Activated naive CD8-positive, alpha-beta T cell treated with anti-CD3 and anti-CD28 coated beads, Interleukin-2, amount 10 ng/mL, durations not matched to agents 7 days and 5 days (primary cell): ENCODE measurements at places on chromosomes 7 and 10. TPM values are rescaled to one million over a fixed set of nuclear protein-coding genes. Genes with fewer than 3 reads are reported as not detected.

The ZNF425 gene
- 1.4 TPM for total RNA-seq

The PAX4 gene
- total RNA-seq, result not detected

The TRRAP gene
- total RNA-seq, result 60.0 TPM

The FAM25G gene
- total RNA-seq, result not detected

The CACNB2 gene
- total RNA-seq, result not detected

The NPFFR1 gene
- total RNA-seq, result not detected

The INA gene
- total RNA-seq, result not detected

The ENTPD7 gene
- 3.3 TPM for total RNA-seq

The NODAL gene
- total RNA-seq, result not detected
